Esophagus mucosa (tissue), 1 donor: ENCODE measurements at places on chromosomes 4 and X. TPM values are rescaled to one million over a fixed set of nuclear protein-coding genes. Genes with fewer than 3 reads are reported as not detected.

The TMEM31 gene
- total RNA-seq = not detected

The UGT2B11 gene
- total RNA-seq = not detected

The DKK2 gene
- total RNA-seq = not detected

The PARM1 gene
- total RNA-seq = 1.8 TPM
